ENCODE measurements at places on chromosomes 5 and 9.

GRCh38 chr9:106414042-106414441 lies 448.9 kb upstream of the ZNF462 start:
- DNase-seq = no peak

- DNase-seq = no peak
Observed at GRCh38 chr9:9099646-9100045, 1300.1 kb upstream of the DMAC1 start.

DNA sequence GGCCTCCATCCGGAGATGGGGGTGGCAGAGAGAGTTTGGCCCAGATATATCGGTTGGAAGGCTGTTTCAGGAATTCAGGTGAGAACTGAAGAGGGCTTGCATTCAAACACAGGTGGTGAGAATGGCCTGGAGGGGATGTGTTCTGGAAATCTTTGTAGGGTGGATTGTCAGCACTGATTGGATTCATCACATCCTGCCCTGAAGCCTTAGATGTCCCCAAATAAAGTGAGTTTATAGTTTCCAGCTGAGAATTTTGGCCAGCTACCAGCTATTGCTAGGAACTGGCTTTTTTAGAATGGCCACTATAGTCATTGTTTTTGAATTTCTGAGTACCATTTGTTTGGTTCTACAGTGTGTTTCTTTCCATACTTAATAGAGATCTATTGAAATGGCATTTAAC lies 46.1 kb upstream of the ANKH start:
- no peak for DNase-seq

DNA sequence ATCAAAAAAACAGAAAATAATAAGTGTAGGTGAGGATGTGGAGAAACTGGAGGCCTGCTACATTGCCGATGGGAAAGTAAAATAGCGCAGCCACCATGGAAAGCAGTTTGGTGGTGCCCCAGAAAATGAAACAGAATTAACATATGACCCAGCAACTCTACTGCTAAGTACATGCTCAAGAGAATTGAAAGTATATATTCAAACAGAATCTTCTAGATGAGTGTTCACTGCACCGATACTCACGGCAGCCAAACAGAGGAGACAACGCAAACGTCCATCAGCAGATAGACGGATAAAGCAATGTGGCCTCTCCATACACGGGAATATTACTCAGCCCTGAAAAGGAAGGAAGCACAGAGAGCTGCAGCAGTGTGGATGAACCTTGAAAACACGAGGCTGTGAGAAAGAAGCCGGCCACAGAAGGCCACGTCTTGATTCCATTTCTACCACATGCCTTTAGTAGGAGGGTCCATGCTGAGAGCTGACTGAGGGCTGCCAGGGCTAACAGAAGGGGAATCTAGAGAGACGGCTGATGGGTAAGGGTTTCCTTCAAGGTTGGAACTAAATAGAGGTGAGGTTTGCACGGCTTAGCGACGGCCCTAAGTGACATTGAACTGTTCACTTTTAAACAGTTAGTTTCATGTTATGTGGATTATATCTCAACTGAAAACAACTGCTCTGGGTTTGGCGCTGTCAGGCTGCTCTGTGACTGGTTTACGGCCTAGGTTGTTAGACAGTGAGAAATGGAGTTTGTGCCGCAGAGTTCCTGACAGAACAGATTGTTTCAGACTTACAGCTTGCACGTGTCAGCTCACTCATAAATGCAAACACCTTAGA lies 29.8 kb downstream of the AHRR start:
- no peak for DNase-seq

GRCh38 chr9:76886318-76886717 lies 19.6 kb downstream of the PRUNE2 start:
- DNase-seq = no peak

DNA sequence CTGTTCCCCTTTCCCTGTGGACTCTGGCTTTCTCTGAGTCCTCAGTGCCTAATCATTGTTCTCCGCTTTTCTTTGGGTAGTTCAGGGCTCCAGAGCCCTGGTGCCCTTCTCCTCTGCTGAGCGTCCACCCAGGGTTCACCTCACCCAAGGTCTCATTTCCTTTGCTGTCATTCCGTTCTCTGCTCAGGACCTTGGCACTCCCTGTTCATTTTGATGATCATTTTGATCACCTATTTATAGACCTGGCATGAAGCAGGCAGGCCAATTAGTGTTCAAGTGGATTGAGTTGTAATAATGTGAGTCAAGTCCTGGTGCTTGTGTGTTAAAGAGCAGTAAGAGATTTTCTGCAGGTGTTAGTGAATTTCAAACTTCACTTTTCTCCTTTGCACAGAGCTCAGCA lies 3.6 kb downstream of the TRIO start:
- DNase-seq = no peak

- DNase-seq = no peak
Observed at GRCh38 chr9:81629440-81629839, 59.9 kb downstream of the TLE1 start.

- DNase-seq = no peak
Observed at GRCh38 chr5:139960723-139961383, 82.2 kb downstream of the NRG2 start.

DNA sequence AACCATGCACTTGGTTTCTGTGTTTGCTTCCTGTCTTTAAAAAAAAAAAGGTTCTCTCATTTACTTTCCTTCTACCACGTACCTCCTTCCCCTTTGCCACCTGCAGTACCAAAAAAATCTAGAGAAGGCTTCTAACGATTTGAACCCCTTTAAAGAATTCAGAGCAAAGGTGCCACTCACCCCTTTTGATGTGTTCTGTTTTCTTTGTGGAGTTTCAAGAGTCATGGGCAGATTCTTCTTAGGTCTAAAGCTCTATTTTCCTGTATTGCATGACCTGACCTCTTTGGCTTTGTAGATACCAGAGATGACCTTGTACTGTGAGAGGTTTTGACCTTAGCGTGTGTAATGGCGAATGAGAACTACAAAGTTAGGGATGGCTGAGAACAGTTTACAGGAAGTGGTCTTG lies 29.0 kb downstream of the TXNDC8 start:
- DNase-seq = no peak

- no peak for DNase-seq
Observed at GRCh38 chr9:8338767-8339510, 539.4 kb upstream of the DMAC1 start.

DNA sequence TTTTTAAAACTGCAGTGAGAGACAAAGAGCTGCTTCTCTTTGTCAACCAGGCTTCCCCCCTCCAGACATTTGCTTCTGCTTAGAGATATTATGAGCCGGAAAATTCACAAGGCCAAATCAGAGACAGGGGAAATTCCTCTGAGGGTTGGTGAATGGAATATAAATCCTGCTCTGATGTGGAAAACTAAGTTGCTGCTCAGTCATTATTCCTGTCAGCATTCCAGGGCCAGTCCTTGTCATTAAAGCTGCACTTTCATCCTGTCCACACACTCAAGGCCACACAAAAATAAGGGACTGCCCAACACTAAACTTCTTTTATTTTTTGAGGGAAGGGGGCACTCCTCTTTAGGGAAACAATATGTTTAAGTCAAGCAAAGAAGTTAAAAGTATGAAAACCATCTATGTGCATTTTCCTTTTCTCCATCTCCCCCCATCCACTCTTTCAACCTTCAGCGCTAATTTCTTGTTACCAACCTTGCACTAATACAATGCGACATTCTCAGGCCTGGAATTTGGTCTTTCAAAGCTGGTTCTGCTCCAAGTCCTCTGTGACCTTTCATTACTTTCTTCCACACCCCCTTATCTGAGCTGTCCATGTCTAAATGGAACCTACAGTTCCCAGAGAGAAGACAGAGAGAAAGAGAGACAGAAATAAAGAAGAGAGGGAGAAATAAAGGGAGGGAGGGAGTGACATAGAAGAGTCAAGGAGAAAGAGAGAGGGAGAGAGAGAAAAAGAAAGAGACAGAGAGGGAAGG lies 118.9 kb upstream of the S1PR3 start:
- no peak for DNase-seq

- DNase-seq = no peak
Observed at GRCh38 chr9:30846651-30847050, 1537.8 kb upstream of the ACO1 start.

DNA sequence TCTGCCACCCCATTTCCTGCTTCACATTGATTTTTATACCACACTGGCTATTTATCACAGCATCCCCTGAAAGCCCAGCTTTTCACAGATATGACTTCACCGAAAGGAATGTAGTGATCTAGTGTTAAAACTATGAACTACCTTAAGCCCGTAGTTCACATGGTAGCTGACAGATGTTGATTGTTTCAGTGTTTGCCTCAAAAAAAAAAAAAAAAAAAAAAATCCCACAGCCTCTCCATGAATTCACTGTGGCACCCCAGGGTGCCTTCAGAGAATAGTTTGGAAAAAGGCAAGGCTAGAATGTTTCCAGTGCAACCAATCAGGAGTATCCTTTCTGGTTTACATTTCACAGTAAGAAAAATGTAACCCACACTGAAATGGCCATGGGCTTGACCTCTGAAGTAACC lies 37.1 kb downstream of the GLIS3 start:
- no peak for DNase-seq

- DNase-seq = no peak
Observed at GRCh38 chr9:96482476-96482875, 32.5 kb downstream of the HABP4 start.

GRCh38 chr5:149289301-149289700 lies 17.6 kb downstream of the AFAP1L1 start:
- DNase-seq = no peak

GRCh38 chr9:107137495-107138202 lies 145.4 kb upstream of the RAD23B start:
- DNase-seq = no peak

DNA sequence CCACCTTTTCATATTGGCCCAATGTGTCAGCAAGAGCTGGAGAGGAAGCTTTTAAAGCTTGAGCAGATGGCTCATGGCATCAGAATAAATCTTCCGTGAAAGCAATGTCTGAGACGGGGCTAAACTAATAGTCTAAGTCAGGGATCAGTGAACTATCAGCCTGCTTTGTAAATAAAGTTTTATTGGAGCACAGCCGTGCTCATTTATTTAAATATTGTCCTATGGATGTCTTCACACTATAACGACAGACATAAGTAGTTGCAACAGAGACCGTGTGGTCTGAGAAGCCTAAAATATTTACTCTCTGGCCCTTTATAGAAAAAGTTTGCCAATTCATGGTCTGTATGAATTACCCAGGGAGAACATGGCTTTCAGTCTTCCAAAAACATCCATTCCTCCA lies 85.6 kb upstream of the SLC44A1 start:
- DNase-seq = no peak

- DNase-seq = no peak
Observed at GRCh38 chr5:33764786-33765185, 127.0 kb downstream of the ADAMTS12 start.

GRCh38 chr5:53335115-53335514 lies 145.3 kb upstream of the FST start:
- no peak for DNase-seq

GRCh38 chr5:90644132-90644531 lies 85.5 kb downstream of the ADGRV1 start:
- DNase-seq = no peak

DNA sequence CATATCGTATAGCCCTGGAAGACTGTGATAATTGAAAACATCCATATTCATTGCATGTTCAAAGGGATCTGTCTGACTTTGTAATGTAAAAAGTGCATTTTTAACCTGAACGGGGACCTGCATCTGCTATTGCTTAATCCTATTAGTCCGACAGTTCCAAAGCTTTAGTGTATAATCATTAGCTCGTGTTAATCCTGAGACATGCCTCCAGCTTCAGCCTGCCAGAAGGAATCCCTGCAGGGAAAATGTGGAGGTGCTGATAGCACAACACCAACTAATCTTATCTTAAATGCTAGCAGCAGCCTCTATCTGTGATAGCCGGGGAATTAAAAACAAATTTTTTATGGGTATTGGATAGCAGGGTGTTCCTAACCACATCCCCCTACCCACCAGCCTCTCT lies 495.2 kb downstream of the TLE4 start:
- DNase-seq = no peak

GRCh38 chr5:160445132-160445531 lies 23.5 kb downstream of the PTTG1 start:
- no peak for DNase-seq

DNA sequence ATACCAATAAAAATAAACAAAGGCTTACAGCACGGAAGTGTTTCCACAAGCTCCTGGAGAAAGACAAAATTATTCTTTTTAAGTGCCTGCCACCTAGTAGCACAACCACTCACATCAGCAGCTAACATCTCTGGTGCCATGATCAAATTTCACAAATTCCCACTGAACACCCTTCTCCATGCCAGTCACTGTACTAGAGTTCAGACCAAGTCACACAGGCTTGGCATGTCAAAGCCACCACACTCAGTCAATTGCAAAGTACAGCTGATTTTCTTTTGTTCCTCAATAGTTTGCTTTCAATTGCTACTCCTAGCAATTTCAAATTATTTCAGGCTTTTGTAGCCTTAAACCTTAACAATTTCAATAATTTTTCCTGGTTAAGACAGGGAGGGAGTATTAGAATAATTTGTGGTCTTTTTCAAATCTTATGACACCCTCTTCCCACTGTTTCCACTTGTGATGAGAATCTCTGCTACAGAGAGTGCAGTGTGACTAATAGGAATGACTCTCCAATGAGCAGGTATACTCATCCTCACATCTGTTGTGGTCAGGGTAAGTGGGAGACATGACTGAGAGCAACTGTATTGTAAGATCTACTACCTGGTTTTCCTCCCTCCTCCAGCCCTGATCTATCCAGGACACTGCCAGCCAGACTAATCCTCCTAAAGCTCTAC lies 46.2 kb downstream of the RNF145 start:
- DNase-seq = no peak

- no peak for DNase-seq
Observed at GRCh38 chr5:109141222-109142200, 268.3 kb downstream of the PJA2 start.

GRCh38 chr5:81948349-81948748 lies 23.5 kb upstream of the ATG10 start:
- DNase-seq = no peak

GRCh38 chr9:124623966-124624734 lies 117.0 kb upstream of the NR5A1 start:
- no peak for DNase-seq
